Foreskin fibroblast (primary cell): ENCODE measurements at places on chromosomes 16 and 17.
A peak's percentile ranks its signal among the peaks of the same experiment; 100 is the strongest.

- no peak for DNase-seq
These were observed 17.0 kb downstream of the PRR11 start for GRCh38 chr17:59172436-59173004.

DNA sequence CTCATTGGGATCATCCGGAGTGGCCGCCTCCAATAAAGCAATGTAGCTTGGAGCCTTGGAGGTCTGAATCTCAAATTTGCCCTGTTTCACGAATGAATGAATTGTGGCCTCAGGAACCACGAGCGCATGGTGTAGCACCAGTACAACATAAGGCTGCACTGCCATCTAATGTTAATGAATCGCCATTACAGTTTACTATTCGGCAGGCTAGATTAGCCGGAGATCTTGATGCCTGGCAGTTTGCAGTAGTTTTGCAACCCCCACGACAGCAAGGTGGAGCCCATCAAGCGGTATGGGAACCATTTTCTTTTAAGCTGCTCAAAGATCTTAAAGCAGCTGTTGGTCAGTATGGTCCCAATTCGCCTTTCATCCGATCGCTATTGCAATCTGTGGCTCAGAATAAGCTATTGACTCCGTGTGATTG is 18.8 kb downstream of the ALOX15B start:
- DNase-seq = peak; percentile 61

- no peak for DNase-seq
These were observed 9.1 kb downstream of the FOXJ1 start for GRCh38 chr17:76131692-76132573.

- DNase-seq = no peak
These were observed 1.5 kb downstream of the HAPSTR1 start for GRCh38 chr16:9092978-9093344.

GRCh38 chr17:14340857-14341754 is 40.2 kb downstream of the HS3ST3B1 start:
- no peak for DNase-seq

- peak; percentile 66 for DNase-seq
These were observed 124.8 kb downstream of the ABCC1 start for GRCh38 chr16:16073891-16074881.

DNA sequence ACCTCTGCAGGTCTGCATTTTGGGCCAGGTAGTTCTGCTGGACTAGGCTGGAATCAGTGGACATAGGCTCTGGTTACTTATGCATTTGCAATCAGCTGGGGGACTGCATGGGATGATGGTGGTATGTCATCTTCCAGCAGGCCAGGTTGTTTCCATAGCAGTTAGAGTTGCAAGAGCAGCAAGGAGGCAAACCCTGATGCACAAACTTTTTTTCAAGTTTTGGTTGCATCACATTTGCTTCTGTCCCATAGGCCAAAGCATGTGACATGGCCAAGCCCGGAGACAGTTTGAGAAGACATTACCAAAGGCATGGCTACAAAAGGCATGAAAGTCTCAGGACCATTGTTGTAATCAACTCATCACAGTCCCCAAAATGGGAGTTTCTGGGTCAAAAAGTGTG is 58.2 kb downstream of the PRKCB start:
- no peak for DNase-seq

- DNase-seq = no peak
These were observed 28.3 kb upstream of the TMEM97 start for GRCh38 chr17:28290703-28291102.

GRCh38 chr17:71709271-71709890 is 411.4 kb upstream of the SOX9 start:
- peak; percentile 45 for DNase-seq

GRCh38 chr16:4200000-4200780 is 41.7 kb downstream of the SRL start:
- peak; percentile 81 for DNase-seq

DNA sequence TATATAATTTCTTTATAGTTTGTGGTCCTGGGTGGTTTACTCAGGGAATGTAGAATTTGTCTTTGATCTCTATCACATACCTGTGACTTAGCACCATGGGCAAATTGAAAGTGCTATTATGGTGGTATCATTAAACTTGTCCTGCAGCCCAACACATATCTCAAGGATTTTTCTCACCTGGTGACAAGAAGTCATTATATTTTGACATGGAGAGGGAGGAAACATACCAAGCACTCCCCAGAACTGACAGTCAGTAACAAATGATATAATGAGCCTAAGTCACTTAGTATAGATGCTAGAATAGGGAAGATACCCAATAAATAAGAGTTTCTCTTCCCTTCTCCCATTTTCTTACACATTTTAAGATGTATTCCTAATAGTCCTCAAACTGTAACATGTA is 805.5 kb upstream of the KIF2B start:
- DNase-seq = no peak

GRCh38 chr17:45222289-45222995 is 757 bp downstream of the FMNL1 start:
- no peak for DNase-seq

DNA sequence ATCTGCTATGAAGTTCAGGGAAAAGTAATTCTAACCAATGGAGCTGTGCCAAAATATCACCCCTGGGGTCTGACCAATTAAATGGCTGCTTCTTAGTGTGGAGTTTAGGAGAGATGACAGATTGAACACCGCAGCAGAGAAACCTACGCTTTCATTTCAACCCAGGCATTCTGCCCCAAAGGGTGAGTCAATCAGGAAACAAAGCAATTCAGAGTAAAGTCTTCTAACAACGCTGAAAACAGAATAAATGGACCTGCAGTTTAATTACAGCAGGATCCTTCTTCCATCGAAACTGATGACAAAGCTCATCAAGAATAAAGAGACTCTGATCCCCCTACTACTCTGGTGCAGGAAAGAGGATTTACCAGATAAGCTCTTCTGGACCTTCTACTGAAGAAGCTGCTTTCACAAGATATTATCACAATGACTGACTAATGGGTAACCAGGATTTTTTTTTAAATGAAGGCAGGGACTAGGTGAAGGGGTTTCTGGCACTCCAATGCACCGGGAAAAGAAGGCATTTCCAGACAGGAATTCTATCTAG is 16.7 kb downstream of the RFFL start:
- DNase-seq = no peak

- DNase-seq = peak; percentile 40
These were observed 95.7 kb downstream of the CACNG1 start for GRCh38 chr17:67139784-67140665.

DNA sequence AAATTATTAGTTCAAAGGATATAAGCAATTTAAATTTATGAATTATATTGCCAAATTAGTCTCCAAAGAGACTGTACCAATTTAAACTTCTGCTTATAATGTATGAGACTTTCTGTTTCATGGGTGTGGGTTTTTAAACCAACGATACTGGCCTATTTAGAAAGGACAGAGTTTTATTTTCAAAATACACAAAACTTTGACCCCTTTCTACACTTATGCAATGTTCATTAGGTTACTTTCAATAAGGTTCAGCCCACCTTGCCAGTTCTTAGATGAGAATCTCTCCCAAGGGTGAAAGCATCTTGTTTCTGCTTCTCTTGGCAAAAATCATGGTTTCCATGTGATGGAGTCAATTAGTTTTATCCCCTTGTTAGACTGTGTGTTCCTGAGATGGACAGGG is 84.7 kb downstream of the MYO1D start:
- DNase-seq = no peak

- DNase-seq = no peak
These were observed 279.6 kb downstream of the MAF start for GRCh38 chr16:79320956-79321355.

DNA sequence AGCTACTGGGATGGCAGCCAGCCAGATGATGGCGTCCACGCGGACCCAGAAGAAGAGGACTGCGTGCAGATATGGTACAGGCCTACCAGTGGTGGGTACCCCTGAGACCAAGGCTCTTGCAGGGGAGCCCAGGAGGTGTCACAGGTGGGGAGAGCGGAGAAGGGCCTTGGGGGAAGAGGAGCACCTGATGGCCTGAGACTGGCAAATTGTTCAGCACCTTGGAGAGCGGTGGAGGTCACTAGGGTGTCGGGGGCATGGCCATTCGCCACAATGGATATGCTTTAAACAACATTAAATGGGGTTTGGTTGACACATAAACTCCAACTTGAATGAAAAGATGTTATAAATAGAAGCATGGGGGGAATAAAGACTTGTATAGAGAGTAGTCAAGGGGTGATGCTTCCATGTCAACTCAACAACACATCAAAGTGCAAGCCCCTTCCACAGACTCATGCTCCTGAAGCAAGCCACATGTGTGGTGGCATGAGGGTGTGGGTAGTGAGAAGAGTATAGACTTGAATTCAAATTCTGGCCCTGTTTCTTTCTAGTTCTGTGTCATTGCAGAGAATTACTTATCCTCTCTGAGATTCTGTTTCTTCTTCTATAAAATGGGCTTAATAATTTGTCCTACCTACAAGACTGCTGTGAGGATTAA is 22.2 kb downstream of the CLEC19A start:
- no peak for DNase-seq

GRCh38 chr17:18230288-18231141 is 5.1 kb downstream of the LLGL1 start:
- DNase-seq = no peak

DNA sequence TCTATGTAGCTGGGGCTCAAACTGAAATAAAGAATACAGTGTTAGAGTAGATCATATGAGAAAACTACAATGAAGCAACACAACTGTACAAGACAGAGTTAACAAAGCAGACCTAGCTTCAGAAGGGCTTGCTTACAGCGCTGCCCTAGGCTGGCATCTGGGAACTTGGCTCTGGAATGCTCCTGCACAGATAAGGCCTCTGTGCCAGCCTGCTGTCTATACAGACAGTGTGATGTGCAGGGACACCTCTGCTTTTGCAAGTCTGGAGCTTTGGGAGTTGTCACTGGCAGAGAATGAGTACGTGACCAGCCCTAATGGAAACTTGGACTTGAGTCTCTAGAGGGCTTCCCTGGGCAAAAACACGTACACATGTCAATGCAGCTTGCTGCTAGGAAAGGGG is 32.1 kb upstream of the SLC38A8 start:
- DNase-seq = no peak

- DNase-seq = no peak
These were observed 3.3 kb upstream of the CARHSP1 start for GRCh38 chr16:8872071-8872470.

DNA sequence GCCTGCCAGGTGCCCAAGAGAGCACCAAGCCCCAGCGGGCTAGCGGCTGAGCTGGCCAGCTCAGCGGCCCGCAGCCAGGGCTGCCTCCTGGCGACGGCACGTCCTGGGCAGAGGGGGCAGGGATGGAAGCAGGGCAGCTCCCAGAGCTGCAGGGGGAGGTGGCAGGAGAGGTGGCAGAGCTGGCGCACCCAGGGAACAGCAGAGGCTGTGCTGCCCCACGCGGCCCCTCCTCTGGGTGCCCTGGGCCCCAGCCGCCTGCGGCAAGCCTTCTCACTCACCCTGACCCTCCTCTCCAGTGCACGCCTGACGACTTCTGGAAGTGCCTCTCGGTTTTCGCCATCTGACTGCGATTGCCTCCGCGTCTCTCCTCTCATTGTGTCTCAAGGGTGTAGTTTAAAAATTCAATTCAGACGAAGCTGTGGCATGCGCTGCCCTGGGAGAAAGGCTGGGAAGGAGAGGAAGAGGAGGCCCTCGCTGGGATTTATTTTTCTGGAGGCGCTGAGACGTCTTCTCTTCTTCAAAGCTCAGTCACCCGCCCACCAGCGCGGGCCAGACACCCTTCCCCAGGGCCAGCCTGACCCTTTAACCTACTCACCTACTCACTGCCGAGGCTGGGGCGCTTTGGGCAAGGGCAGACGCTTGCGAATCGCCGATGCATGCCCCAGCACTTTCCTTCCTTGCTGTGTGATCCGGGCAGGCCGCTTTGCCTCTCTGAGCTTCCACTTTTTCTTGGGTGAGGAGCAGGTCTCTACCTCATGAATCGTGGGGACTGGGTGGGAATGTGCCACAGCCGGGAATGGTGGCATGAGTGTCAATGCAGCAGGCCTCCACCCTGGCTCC is 24.9 kb downstream of the GSE1 start:
- DNase-seq = no peak

DNA sequence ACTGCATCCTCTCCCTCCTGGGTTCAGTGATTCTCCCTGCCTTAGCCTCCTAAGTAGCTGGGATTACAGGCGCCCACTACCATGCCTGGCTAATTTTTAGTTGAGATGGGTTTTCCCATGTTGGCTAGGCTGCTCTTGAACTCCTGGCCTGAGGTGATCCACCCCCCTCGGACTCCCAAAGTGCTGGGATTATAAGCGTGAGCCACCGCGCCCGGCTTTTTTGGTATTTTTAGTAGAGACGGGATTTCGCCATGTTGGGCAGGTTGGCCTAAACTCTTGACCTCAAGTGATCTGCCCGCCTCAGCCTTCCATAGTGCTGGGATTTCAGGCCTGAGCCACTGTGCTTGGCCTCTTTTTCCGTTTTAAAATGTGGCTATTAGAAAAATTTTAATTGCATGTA is 343.8 kb upstream of the RBFOX1 start:
- no peak for DNase-seq

DNA sequence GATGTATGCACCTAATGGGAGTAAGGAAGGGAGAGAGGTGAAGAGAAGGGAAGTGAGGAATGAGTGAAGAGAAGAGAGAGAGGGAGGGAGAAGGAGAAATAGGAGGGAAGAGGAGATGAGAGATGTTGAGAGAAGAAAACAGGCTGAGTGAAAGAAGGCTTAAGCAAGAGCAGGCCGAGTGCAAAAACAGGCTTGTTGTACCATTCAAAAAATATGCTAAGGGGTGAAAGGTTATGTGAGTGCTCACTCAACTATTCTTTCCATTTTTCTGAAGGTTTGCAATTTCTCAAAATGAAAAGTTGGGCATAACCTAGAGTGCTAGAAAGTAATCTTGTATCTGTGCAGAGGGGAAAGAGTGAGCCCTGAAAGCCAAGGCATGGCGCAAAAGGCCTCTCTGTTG is 22.9 kb downstream of the RPGRIP1L start:
- DNase-seq = peak; percentile 56

GRCh38 chr17:80931421-80932265 is 60.0 kb upstream of the CHMP6 start:
- peak; percentile 63 for DNase-seq

GRCh38 chr16:63337264-63337663 is 1301.0 kb upstream of the CDH8 start:
- DNase-seq = no peak

DNA sequence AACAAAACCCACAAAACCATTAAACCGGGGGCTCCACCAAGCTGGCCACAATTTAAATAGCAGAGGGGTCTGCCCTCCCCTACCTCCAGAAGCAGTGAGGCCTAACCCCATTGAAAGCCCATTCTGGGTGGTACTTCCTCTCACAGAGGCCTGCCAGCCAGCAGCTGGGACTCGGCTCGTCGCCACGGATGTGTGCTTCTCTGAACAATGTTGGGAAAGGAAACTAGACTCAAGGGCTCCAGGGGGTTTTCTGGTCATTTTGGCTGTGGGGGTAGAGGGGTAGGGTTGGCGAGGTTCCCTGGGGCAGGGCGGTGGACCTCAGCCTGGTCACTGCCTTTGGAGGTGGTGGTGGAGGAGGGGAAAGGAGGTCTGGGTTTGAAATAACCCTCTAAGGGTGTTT is 4.7 kb upstream of the PLCG2 start:
- DNase-seq = no peak

GRCh38 chr17:21377705-21378396 is 1.7 kb downstream of the KCNJ12 start:
- no peak for DNase-seq

GRCh38 chr17:63382136-63382535 is 64.0 kb downstream of the CYB561 start:
- DNase-seq = no peak
